ENCODE measurements at places on chromosomes 3 and 15. TPM values are rescaled to one million over a fixed set of nuclear protein-coding genes. Genes with fewer than 3 reads are reported as not detected.

The KLHL40 gene
- not detected for total RNA-seq

The CYP19A1 gene
- total RNA-seq: 0.24 TPM

DNA sequence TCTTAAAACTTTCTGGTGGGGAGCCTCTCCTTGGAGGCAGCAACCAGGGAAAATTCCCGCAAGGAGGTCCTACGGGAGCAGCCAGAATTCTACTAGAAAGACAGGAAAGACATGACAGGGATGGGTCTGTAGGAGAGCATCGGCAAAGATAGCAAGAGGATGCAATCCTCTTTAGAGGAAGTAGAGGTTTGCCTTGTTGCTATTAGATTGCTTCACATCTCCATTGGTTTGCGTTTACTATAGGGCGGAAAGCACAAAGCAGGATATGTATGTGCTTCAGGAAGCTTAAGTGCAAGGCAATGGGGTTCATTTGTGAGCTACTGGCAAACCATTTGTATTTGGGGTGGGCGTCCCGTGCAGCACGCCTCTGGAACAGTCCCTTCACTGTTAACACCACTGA, 193.0 kb downstream of the RORA start:
- DNase-seq: no peak

DNA sequence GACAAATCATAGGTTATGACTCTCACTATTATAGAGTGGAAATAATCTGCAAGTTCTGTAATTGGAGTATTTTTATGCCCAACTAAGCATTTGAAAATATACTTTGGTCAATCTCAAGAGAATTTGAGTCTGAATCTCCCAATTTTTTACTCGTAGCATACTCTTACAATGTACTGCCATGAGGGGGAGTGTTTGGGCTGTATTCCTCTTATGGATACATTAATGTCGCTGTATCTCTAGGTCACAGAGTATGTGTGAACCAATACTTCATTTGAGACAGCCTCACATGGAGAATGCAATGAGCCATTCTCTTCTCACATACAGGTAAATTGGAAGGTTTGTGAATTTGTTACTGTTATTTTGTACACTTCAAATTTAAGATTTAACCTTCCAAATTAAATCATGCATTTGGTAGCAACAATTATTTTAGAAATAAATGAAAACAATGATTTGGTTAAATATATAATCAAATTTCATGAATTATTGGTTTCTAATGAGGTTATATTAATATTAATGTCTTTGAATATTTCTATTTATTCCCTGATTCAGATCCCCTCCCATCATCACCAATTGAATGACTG, 5.5 kb upstream of the CD200 start:
- DNase-seq: peak; percentile 38

- no peak for DNase-seq
Observed at GRCh38 chr3:195777975-195778374, 33.8 kb downstream of the MUC4 start.

GRCh38 chr3:51975852-51976549, 1.1 kb downstream of the ABHD14A start:
- DNase-seq: no peak

- DNase-seq: no peak
Observed at GRCh38 chr3:126945171-126945721, 37.7 kb upstream of the PLXNA1 start.

GRCh38 chr3:24242012-24242698, 252.5 kb downstream of the THRB start:
- no peak for DNase-seq

All from activated T-helper 1 cell treated with anti-CD3 and anti-CD28 coated beads, Interleukin-12 subunit alpha, Interleukin-12 subunit beta, Interleukin-2, Interleukin-4 antibody, amounts not matched to agents 30 ng/mL and 10 ng/mL and 1 ng/mL, durations not matched to agents 14 hours and 24 hours and 36 hours (primary cell).